ENCODE measurements at places on chromosomes 16 and 17.

- DNase-seq = no peak
Observed at GRCh38 chr16:51807551-51807950, 656.5 kb upstream of the SALL1 start.

GRCh38 chr17:82228842-82229697 lies at the start of gene SLC16A3:
Gene SLC16A3, plus strand, starts transcription at chr17:82229042. Its CDS starts 6,967 bp downstream, at chr17:82236009.
- DNase-seq = no peak

GRCh38 chr17:77530591-77530990 lies 389.8 kb downstream of the SEC14L1 start:
- DNase-seq = no peak

DNA sequence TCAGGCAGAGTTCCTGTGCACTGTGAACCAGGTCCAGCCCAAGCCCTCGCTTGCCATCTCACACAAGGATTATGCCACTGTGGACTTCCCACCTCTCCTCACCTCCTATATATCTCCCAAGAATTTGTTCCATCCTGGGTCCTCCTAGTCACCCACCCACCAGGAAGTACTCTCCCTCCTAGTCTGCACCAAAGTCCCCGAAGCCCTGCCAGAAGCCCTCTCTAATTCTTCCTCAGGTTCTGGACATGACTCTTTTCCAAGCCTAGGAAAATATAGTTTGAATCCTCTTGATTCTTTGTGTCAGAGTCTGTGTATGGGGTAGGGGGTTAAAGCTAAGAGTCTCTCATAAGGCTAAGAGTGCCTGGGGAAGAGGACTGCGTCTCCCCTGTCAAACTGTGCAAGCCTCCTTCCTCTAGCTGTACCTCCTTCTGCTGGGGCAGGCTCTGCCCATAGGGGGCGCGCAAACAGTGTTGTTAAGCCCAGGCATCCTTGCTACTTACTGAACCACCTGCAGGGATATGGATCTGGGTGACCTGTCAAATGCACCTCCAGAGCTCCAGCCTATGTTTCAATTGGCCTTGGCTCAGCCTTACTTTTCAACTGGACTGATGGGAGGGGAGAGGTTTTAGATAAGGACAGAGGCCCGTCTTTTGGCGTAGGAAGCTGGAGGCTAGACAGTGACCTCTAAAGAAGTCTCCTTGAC lies 16.6 kb upstream of the DLX4 start:
- no peak for DNase-seq

GRCh38 chr16:55875273-55875672 lies at the start of gene CES5A:
Gene CES5A, minus strand, starts transcription at chr16:55875373. Its CDS starts 152 bp downstream, at chr16:55875221.
- no peak for DNase-seq

DNA sequence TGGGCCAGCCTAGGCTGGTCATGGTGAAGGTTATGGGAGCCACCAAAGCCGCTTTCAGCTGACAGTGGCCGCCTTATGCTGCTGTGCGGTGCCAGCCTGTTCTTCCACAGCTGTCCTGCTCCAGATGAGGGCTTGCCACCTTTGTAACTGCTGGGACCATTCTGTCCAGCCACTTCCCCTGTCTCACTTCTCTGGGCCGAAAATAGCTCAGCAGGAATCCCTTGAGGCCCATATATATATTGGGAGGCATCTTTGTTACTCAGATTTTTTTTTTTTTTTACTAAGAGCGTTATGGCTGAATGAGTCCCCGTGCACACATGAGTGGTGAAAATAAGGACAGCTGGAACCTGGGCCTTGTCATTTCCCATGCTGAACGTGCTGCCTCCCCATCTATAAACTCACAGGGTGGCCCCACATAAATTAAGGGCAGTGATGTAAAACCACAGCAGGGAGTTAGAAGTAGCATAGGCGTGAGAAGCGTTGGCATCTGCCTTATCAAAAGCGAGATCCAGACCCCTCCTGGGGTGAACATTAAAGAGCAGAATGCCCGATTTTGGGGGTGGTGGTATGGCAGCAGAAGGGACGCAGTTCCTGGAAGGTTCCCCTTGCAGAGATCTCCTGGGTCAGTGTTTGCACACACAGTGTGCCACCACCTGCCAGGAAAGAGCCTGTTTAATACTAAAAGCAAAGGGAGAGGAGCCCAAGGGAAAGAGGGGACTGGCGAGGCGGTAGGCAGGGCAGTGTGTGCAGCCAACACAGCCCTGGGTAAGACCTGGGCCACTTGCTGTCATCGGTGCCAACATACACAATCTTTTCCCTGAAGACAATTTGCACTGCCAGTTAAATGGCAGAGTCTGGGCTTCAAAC lies 57.8 kb downstream of the USP43 start:
- no peak for DNase-seq

DNA sequence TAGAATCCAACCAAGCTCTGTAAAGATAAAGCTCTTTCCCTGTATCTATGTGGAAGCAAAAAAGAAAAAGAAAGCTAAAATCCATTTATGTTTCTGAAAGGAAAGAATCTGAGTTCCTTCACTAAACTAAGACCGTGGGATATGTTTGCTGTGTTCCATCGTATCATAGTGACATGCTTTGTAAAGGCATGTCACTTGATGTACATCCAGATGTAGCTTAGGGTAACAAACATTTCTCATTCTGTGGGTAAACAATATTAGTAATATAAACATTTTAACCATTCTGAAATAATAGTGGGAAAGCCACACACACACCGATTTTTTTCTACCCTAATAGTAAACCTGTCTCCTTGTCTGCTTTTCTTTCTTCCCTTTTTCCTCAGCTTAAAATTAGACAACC lies 78.1 kb downstream of the TUBD1 start:
- no peak for DNase-seq

DNA sequence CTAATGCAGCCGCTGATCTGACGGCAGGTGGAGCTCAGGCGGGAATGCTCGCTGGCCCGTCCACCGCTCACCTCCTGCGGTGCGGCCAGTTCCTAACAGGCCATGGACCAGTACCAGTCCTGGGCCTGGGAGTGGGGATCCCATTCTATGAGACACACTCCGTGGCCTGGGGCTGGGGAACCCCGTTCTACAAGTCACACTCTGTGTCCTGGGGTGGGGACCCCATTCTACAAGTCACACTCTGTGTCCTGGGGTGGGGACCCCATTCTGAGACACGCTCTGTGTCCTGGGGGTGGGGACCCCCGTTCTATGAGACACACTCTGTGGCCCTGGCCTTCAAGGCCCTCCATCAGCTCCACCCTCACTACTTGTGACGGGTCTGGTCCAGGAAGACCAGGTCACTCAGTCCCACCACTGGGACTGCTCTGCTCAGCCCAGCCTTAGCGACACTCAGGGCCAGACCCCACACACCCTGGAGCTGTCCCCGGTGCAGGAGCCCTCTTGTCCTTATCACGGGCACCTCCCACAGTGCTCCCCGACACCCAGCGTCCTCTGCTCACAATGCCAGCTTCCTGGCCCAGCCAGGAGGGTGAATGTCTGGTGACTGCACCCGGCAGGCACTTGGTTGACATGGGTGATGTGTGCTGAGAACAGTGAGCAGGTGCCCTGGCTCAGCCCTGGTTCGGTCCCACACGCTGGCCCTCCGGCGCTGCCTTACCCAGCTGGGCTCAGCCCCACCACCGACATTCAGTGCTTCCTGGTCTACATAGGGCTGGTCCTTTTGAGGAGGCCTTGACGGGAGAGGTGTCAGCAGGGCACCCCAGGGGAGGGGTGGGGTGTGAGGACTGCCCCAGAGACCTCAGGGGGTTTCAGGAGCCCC lies 89.1 kb downstream of the TBC1D16 start:
- no peak for DNase-seq

DNA sequence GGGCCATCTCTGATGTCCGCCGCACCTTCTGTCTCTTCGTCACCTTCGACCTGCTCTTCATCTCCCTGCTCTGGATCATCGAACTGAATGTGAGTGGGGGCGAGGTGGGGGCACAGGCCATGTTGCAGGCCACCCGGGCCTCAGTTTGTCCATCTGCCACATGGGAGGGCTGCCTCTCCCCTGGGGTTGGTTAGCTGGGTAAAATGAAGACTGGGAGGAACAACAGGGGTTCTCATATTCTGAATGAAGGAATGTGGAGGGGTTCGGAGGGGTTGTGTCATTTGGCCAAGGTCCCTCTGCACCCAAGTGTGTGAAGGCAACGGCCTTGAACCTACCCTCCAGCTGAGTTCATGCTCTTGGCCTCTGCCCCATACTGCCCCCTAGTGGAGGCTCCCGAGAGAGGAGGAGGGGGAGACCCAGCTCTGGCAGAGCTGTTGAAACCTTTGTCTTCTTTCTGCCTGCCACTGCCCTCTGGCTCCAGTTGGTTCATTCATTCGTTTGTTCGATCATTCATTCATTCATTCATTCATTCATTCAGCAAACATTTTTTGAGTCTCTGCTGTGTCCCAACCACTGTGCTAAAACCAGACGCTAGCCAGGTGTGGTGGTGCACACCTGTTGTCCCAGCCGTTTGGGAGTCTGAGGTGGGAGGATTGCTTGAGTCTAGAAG lies 11.4 kb upstream of the TCAP start:
- DNase-seq = no peak

DNA sequence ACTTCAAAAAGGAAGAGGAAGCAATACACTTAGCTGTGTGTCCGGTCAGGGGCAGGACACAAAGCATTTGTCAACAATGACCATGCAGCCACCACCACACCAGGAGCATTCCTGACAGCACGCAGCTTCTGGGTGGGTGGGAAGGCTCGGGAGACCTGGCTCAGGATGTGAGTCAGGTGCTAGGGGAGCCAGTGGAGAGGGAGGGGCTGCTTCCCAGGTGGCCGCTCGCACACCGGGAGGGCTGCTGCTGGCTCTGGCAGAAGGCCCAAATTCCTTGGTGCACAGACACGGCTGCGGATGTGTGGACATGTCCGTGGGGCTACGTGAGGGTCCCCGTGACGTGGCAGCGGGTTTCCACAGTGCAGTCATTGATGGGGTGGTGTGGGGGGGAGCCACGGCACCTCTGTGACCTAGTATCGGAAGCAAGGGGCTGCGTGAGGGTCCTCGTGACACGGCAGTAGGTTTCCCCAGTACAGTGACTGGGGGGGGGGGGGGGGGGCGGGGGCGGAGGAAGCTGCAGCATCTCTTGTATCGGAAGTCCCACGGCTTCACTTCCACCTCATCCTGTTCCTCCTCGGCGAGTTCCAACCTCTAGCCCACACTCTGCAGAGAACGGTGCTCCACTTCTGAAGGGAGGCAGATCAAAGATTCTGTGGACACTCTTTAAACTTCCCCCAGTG lies 112.8 kb downstream of the ZNF778 start:
- no peak for DNase-seq

DNA sequence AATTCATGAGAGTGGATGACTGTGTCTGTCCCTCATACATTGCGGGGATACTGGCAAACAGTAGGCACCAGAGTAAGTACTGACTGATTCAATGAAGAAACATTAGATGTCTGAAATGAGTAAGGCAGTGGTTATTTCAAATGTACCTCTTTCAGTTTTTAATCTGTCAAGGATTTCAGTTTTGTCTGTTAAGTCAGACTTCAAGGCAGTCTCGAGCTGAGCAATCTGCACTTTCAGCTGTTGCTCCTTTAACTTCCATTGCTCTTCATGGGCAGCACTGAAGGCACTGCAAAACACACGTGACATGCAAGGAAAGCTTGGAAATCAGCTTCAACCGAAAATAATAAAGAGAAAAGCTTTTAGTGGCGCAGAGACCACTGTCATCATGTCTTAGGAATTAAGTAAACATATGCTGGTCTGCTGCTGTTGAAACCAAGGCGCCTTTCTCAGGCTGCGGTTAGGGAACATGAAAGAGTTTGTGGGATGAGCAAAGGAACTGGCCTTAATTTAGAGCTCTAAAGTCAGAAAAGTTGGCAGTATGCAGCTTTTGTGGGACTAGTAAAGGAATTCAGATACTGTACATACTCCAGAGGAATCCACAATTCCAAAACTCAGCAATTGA lies 38.8 kb downstream of the RPGRIP1L start:
- DNase-seq = no peak

DNA sequence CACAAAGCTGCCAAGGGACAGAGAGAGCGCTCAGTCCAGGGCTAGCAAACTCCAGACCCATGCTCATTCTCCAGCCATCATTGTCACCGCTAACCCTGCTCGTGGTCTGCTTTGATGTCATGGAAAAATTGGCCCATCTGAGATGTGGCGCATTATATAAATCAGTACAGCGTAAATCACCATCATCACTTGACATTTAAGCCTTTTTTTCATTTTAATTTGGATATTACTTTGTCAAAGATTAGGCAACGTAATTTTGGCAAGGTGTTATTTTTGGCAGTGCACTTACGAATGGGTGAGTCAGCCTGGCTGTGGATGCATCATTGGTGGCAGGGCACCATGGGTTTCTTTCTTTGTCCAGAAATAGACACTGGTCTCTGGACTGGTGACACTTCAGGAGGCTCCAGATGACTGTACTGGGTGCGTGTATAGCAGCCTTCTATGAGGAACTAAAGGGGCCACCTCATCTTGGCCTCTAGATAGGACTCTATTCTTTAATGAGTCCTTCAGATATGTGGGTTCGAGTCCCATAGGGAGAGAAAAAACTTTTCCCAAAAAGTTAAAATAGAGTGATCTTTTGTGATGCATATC lies 166.3 kb downstream of the MSI2 start:
- no peak for DNase-seq

GRCh38 chr17:55279788-55280187 lies 15.0 kb downstream of the HLF start:
- no peak for DNase-seq
